ENCODE measurements at places on chromosomes 5 and 9. TPM values are rescaled to one million over a fixed set of nuclear protein-coding genes. Genes with fewer than 3 reads are reported as not detected.

Gene TPPP
- total RNA-seq, result under 0.01 TPM

Gene ROR2
- under 0.01 TPM for total RNA-seq

Gene MAMDC2
- 2.6 TPM for total RNA-seq

Gene PTRH1
- 25.0 TPM for total RNA-seq

Gene ORM1
- not detected for total RNA-seq

Data from lung microvascular endothelial cell (primary cell).